ENCODE measurements at places on chromosomes 4 and X. TPM values are rescaled to one million over a fixed set of nuclear protein-coding genes. Genes with fewer than 3 reads are reported as not detected.

- peak; percentile 1 for DNase-seq
Measured at GRCh38 chr4:77354550-77354949, 197.5 kb downstream of the CCNG2 start.

DNA sequence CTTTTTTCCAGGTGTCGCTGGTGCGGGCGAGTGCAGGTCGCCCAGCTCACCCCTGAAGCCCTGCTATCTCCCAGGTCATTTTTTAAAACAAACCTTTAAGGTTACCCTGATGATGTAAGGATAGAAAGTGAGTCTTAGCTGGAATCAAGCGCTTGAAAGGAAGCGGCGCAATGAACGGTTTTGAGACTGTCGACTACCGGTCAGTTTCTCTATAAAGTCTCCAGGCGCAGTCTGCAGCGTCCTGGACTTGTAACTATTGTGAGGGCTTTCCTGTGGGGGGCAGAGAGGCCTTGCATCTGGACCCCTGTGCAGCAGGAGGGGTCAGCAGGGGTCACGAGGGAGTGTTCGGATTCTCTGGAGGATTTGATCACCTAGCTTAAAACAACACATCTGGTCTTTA, 1.6 kb downstream of the KIT start:
- DNase-seq: no peak

GRCh38 chr4:36432586-36432985, 151.2 kb downstream of the DTHD1 start:
- no peak for DNase-seq

DNA sequence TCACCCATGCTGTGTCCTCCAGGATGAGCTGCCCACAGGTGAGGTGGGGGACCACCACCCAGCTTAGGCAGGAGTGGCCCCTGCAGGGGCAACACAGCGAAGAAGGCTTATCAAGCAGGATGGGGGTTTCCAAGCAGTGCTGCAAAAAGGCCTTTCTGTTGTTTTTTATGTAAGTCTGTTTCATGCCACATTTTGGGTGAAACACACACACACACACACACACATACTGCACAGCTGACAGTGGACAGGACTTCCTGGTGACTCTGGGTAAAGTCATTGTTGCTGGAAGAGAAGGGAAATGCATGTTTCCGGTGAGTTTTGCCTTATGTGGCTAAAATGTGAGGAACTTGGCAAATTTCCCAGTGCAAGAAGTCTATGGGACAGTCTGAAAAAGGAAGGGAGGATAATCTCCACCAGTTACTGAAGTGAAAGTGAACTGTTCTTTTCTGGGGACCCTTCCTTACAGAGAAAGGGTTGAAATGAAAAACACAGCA, 119.2 kb downstream of the IRF2 start:
- DNase-seq: peak; percentile 68

Gene TRIML2
- total RNA-seq: not detected

Gene ANOS1
- total RNA-seq: not detected

Gene MAGEB1
- not detected for total RNA-seq

Gene NEUROG2
- not detected for total RNA-seq

Gene HPF1
- total RNA-seq: 29.5 TPM

Gene PRR32
- total RNA-seq: not detected
